D721Med (cell line): ENCODE measurements at places on chromosomes 6 and 20.

DNA sequence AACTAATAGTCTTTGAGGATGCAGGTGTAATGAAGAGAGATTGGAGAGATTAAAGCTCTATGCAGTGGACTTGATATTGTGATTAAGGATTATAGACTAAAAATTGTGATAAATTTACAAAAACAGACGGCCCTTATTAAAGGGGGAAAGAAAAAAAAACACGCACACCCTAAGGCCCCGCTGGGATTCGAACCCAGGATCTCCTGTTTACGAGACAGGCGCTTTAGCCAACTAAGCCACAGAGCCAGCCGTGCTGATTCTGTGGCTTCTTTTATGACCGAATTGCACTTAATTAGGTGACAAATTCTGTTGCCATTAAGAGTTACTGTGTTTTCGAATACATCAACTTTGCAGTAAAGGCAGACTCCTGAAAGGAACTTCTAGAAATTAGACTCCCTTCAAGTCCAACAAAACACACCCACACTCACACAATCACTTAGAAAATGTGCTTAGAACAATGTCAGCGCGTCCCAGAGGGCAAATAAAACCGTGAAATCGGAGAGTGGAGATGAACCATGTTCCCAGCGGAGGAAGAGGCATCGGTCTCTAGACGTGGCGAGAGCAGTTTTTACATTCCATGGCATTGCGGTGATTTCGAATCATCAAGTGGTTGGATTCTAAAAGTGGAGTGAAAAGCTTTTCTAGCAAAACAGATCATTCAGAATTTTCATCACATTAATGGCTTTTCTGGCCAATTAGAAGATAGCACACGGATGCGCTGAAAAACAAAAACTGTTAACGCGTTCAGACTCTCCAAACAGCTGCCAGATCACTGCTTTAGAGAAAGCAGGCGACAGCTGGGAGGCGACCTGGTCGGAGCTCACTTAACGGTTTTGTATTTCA is 122.6 kb downstream of the GPX5 start:
- DNase-seq: no peak

- no peak for DNase-seq
These were observed 166.5 kb downstream of the GMDS start for GRCh38 chr6:2078888-2079287.

DNA sequence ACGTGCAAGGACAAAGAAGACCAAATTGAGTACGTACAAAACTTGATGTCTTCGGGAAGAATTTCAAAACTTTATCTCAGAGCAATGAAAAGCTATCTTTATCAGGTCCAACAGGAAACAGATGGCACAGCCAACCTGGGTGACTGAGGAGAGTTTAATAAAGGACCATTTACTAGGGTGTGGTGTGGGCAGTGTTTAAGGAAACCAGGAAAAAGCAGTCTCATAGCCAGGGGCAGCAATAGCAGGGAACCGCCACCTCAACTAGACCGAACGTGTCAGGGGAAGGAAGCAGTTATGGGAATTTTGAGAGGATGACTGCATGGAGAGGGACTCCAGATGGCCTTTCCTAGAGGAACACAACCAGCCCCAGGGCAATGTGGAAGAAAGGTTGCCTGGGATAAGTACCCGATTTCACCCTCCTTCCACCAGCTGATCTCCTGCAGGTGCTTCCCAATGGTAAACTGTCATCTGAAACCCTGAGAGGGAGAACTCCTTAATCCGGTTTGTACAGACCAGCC is 15.2 kb upstream of the TAAR5 start:
- DNase-seq: no peak

GRCh38 chr6:106556368-106556960 is 72.8 kb downstream of the RTN4IP1 start:
- DNase-seq: no peak

DNA sequence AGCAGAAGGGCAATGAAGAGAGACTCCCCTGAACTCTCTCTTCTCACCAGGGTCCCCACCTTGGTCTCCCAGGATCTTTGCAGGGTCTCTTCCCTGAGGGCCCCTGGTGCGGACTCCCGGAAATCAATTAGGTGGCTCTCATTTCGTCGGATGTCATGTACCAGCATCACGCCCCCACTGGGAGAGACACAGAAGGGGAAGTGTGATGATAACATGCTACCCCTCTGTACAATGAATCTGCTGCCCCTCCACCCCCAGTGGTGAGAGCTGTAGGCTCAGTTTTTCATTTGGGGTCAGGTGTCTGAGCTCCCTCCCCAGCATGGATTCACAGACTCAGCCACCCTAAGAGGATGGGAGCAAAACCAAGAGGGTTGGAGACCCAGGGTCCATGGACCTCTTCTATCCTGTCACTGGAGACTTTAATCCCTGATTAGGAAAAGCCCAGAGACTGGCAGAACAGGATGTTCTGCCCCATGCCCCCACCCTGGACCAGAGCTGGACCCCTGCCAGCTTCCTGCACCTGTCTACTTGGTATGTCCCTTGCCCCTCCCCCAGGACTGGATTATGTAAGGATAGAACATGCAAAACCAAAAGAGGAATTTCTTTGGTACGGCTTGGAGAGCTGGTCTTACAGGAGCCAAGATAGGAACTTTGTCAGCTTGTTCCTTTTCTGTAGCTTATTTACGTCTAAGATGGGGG is 11.1 kb downstream of the GGT7 start:
- DNase-seq: no peak

DNA sequence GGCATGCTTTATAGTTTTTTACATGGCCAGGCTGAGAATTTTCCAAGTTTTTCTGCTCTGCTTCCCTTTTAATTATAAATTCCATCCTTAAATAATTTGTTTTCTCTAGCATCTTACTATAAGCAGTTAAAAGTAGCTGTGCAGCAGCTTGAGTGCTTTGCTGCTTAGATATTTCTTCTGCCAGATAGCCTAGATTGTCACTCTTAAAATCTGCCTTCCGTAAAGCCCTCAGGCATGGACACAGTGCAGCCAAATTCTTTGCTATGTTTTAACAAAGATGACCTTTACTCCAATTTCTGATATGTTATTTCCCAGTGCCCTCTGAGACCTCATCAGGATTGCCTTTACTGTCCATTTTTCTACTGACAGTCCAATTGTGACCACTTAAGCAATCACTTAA is 92.6 kb upstream of the SGK1 start:
- no peak for DNase-seq

DNA sequence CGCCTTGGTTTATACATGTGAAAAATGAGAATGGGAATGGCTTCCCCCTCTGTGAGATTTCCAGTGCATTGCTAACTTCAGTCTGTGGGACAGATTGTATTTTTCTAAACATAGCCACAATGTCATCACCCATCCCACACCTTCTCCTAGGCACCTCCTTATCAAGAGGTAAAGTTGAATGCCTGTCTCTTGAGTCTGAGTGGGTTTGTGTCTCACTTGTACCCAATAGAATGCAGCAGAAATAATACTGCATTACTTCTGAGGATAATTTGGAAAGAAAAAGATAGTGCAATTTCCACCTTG is 27.9 kb downstream of the RIN2 start:
- DNase-seq: no peak

DNA sequence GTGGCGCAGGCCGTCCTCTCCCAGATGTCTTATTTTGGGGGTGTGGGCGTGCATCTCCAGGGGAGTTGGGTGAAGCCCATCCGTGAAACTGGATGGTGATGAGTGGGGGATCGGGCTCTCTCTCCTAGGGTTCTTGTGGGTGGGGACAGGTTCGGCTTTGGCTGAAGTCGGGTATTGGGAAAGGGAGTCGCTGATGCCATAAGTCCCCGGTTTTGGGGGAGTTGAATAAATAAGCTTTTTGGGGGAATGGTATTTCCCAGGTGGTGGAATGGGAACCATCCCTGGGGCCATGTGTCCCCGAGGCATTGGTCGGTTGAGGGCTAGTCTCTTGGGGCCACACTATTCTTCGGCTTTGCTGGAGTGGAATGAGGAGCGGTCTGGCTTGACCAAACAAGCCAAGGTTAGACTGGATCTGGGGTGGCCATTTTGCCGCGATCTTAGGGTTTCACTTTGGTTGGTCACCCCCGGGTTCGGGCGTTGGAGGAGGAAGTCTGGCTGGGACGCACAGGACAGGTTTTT is 481 bp downstream of the ZNF133 start:
- no peak for DNase-seq

DNA sequence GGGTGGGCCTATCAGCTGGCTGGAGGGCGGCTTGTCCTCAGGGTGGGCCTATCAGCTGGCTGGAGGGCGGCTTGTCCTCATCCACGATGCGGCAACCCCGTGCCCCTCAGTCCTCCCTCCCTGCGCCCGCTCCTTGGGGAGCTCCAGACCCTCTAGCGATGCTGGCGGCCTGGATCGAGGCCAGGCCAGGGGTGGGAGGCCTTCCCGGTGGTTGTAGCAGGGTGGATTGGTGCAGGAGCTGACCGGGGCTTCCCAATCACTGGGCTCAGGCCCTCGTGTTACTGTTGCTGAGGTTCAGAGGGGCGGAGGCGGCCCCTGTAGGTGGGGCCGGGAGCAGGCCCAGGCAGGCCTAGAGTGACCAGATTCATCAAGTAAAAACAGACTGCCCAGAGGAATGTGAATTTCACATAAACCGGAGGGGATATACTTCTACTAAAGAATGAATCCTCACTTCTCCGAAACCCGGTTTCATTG is 8.8 kb downstream of the SLC17A9 start:
- no peak for DNase-seq
